CMK (cell line): ENCODE measurements at places on chromosomes 4 and X.

DNA sequence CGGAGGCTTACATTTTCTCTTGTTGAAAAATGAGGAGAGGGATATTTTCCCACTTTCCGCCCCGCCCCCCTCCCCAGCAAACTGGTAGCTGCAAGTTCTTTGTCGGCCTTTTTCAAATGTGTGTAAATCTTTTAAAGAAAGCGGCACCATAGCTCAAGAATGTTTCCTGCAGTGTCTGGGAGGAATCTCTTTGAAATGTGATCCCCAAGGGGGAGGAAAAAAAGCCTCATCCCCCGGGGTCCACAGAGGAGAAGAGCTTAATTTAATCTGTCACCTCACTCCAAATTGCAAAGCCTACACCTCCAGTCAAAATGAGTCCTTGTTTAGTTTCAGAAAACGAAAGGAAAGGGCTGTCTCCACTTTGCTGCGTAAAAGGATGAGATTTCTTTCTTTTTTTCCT lies 34.8 kb downstream of the ASMT start:
- DNase-seq: no peak

DNA sequence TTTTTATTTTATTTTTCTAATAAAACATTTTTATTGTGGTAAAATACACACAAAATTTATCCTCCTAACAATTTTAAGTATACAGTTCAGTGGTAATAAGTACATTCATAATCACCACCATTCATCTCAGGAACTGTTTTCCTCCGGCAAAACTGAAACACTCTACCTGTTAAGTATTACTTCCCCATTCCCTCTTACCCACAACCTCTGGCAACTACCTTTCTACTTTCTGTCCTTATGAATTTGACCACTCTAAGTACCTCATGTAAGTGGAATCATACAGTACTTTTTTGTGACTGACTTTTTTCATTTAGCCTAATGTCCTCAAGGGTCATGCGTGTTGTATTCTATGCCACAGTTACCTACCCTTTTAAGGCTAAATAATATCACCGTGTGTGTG lies 21.1 kb upstream of the HSFX4 start:
- no peak for DNase-seq

DNA sequence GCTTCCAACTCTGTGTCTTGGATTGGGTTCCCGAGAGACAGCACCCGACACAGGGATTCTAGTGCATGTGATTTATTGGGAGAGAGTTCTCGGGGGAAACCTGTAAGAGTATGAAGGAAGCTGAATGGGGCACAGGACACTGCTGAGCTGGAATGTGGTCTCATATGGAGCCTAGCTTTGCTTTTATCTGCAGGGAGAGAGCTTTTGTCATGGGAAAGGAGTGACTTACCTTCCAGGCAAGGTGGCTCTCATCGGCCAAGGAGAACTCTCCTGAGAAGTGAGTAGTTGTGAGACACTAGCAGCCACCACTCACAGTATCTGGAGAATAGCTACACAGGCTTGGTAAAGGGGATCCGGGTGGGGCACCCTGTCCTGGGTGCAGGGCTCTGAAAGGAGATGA lies 124.5 kb downstream of the NHS start:
- DNase-seq: no peak

DNA sequence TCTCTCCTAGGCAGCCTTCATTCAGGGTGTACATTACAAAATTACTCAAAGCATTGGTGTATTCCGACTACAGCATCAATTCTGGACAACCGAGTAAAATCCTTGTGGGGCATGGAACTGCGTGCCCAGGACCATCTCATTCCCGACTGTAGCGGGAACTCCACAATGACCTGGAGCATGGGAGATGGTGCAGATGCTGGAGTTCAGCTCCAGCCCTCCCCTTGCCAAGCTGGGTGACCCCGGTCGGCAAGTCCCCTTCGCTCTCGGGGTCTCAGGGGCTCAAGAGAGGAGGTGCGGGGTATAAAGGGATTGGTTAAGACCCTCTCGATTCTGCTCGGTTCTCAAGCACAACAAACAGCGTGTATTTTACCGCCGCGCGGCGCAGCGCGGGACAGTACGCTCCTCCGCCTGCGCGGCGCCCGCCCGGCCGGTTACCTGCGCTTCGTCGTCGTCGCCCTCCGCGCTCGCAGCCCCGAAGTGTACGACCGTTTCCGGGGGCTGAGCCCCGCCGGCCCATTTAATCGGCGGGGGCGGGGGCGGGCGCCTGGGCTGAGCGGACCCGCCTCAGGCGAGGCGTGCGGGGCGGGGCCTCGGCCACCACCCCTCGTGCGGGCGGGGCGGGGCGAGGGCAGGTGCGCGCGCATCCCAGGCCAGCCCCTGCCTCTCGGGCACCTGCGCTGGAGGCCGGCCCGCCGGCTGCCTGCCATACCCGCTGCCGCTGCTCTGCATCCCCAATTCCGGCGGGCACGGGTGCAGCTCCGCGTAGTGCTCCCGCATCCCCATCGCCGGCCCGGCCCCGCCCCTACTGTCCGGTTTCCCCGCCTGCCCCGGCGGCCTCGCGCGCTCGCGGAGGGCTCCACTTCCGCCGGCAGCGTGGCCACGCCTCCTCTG lies at the start of gene G6PD:
TSS of gene G6PD (minus strand) at position 493 of the 891 bp plus-strand sequence. CDS start 691 bp downstream, outside the sequence.
- DNase-seq: no peak

DNA sequence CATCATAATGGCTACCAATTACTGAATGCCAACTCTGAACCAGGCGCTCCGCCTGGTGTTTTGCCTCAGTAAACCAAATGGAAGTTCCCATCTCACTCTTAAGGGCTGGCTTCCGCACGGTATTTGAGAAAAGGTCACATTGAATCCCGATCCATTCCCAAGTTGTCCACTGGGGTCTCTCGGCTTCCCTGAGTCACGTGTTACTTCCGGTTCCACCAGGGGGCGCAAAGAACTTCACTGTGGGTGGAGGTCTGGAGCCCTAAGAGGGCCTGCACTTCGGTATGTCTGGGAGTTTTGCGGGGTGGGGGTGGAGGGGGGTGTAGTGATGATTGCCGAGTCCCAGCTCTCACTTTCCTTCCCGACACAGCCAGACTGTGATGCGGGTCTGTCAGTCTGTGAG lies 13.4 kb upstream of the NHS start:
- DNase-seq: no peak

DNA sequence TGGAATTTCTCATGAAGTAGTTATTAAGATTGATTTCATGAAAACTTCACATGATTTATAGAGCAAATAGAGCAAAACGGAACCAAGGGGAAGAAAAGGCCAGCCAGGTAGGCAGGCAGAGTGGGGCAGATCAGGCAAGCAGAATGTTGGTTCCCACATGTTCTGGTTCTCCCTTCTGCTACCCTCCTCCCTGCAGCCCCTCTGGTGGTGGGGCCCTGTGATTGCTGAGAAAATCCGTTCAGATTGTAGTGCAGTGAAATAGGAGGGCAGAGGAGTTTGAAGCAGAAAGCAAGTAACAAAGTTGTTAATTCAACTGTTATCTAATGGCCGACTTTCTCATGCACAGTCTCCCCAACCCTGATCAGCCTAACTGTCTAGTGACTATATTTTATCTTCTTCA lies 185.3 kb downstream of the MID1IP1 start:
- no peak for DNase-seq

- no peak for DNase-seq
These were observed 3.9 kb downstream of the MAMLD1 start for GRCh38 chrX:150366951-150367545.

- DNase-seq: no peak
These were observed 4.2 kb upstream of the MAB21L2 start for GRCh38 chr4:150577796-150578195.

DNA sequence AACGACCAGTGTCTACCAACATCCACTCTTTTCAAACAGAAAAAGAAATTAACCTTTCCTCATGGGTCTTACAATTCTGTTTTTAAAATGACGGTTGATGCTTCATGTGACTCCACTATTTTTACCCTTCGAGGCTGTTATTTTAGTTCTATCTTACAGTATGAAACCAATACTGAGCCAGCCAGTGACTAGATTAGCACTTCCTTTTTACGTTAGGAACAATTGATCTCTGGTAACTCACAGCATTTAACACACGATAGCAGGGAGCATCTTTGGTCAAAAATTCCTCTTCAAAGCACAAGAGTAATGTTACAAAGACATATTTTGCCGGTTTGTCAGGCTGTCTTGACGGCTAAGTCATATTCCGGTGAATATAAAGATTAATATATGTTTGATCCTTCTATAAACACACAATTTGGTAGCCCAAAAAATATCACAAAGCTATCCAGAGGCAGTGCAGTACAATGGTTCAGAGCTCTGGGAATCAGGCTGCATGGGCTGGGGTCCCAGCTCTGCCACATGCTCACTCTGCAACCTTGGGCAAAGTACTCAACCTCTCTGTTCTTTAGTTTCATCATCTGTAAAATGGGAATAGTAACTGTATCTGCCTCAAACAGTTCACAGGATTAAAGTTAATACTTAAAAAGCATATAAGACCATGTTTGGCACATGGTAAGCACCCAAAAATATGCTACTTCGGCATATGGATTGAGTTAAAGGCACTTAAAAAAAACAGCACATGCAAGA lies 62.9 kb upstream of the TXK start:
- DNase-seq: no peak

GRCh38 chr4:90126805-90127204 lies 389 bp upstream of the CCSER1 start:
- no peak for DNase-seq

DNA sequence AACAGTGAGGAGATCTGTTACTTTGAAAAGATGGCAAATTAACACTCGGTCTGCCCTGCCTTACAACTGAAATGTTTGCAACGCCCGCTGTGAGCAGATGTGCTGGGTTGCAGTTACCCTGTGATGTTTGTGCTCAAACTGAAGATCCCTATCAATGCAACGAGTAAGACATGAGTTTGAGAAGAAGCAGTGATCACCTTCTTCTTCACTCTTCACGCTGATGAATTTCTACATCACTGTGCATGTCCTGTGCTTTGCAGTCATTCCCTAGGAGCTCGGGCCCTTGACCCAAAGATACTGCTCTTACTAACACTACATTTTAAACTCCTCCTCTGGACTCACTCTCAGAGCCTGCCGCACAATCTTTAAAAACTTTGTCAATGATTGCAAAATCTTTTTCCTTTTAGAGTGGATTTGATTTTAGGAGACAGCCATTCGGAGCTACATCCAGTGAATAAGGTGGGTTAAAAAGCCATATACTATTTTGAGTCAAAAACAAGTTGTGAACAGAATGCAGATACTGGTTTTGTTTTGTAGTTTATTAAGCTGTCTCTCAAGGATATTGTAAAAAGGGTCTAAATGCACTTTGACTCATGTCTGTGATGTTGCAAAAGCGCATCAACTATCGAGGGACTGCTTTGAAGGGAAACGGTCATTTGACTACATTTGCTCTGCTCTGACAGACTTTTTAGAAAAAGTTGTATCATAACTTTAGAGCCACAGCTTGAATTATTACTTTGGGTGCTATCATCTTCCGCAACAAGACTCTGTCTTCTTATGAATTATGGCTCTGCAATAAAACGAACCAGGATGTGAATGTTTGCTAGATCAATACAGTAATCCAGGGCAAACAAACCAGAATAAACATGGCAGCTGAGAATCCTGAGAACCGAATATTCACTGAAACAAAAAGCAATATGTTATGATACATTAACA lies 5.7 kb upstream of the RHOH start:
- no peak for DNase-seq

- no peak for DNase-seq
These were observed 36.9 kb upstream of the XIAP start for GRCh38 chrX:123822965-123823364.

- DNase-seq: peak; percentile 44
These were observed at the start of gene RTL5 for GRCh38 chrX:72131317-72132294. Gene RTL5 (minus strand): TSS chrX:72131915.

- DNase-seq: no peak
These were observed 8.2 kb downstream of the GRPEL1 start for GRCh38 chr4:7059662-7060061.

GRCh38 chr4:161273607-161274006 lies 890.2 kb downstream of the FSTL5 start:
- no peak for DNase-seq

- DNase-seq: no peak
These were observed 11.0 kb downstream of the STIM2 start for GRCh38 chr4:26871611-26872010.

- DNase-seq: peak; percentile 39
These were observed 60.0 kb upstream of the BANK1 start for GRCh38 chr4:101730291-101731117.
